ENCODE measurements at places on chromosomes 12 and 14. TPM values are rescaled to one million over a fixed set of nuclear protein-coding genes. Genes with fewer than 3 reads are reported as not detected.

Gene ARID4A
- polyA plus RNA-seq = 13.8 TPM

Gene CISTR
- polyA plus RNA-seq = not detected

Gene RPL10L
- polyA plus RNA-seq = not detected

Gene INTS13
- polyA plus RNA-seq = 25.7 TPM

Gene DNAAF2
- polyA plus RNA-seq = 7.7 TPM

Gene IL23A
- polyA plus RNA-seq = 0.52 TPM

Data from hindlimb muscle (tissue), 1 donor.